ENCODE measurements at places on chromosomes 1 and 21. TPM values are rescaled to one million over a fixed set of nuclear protein-coding genes. Genes with fewer than 3 reads are reported as not detected.

DNA sequence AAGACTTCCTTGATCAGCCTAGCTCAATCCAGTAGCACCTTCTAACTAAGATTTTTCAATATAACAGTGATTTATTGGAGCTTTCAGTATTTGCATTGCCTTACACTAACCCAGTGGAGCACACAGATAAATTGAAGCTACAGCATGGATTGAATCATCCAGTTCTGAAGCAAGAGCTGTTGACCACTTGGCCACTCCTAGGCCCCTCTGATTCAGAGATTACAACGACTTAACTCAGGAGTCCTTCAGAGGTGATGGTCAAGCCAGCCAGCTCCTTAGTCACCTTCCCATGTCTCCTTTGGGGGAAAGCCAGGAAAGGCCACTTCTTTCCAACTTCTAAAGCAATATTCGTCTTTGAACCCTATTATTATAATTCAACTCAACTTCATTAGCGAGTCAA, 151.8 kb downstream of the TENT5C start:
- peaks cover 12% of the 10 kb centered on the region for H3K4me1 ChIP-seq
- no peak overlapping the region for H3K27ac ChIP-seq
- H3K4me3 ChIP-seq = no peak overlapping the region

Gene DBT
- total RNA-seq = 14.0 TPM

DNA sequence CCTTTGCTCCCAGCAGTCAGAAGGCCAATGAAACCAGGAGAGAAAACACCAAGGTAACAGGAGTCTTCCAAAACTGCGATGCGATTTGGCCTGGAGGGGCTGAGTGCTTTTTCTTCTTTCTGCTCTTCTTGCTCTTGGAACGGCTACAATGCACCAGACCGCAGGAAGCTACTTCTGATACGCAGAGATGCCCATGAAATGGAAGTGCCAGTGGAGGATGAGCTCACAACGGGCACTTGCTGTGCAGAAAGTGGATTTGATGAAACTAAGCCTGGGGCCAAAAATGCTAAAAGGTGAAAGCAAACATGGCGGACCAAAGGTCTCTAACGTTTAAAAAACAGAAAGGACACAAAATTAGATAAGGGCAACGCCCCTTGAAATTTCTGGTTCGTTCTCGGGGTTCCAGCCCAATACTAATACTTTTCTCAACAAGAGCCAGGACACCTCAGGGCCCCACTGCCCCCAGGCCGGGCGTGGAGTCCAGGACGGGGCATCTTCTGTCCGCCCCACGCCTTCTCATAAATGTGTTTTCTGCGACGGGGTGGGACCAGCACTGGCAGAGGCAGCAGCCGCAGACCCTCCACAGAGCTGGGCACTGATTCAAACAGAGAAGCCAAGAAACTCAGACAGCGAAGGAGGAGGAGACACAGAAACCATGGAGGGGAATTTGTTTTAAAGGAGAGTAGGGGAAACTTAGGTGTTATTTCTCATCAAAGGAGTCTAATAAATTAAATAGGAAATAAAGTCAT, 101.3 kb downstream of the CRYAA start:
- H3K27ac ChIP-seq = no peak overlapping the region
- DNase-seq = no peak
- H3K27me3 ChIP-seq = peaks cover 5% of the 10 kb centered on the region
- no peaks in the 10 kb centered on the region for H3K36me3 ChIP-seq
- H3K4me3 ChIP-seq = no peak overlapping the region
- no peaks in the 10 kb centered on the region for H3K4me1 ChIP-seq

DNA sequence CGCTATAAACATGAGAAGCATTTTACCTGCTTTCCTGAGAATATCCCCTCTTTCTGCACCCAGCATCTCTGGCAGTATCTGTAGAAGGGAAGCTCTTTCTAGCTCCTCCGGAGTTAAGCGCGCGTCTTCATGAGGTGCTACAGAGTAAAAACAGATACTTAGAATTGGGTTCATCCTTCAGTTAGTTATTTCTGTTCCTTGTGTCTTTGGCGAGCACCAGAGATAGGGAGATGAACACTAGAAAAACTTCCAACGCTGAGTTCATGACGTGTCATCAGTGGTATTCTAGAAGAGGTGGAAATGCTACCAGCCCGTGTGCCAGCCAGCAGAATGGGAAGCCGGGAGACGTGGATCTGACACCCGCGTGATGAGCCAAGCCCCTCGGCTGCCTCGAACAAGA, 2.1 kb downstream of the UTS2 start:
- no peak overlapping the region for H3K27ac ChIP-seq
- H3K4me1 ChIP-seq = no peaks in the 10 kb centered on the region
- H3K36me3 ChIP-seq = no peaks in the 10 kb centered on the region

- no peaks in the 10 kb centered on the region for H3K27me3 ChIP-seq
- peak overlapping the region; percentile 45 for H3K4me3 ChIP-seq
Measured at GRCh38 chr1:206557636-206558473, 50.5 kb downstream of the RASSF5 start.

Gene KRTAP19-1
- total RNA-seq = not detected

DNA sequence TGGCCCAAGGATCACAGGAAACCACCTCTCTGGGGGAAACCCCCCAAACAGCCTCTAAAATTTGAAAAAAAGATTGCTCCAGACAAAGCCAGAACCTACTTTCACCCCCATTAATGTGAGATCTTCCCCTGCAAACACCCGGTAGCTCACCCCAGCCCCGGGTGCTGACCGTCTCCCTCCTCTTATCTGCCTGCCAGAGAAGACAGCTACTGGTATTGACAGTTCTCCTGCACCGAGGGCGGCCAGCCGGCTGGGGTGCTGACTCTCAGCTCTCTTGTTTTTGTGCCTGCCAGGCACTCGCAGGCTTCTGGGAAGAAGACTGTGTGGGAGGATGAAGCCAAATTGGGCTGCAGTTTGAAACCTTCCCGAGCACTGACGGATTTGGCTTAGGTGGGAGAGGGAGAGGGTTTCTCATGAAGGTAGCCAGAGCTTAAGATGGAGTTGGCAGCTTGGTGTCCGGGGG, 48.2 kb downstream of the RASSF5 start:
- DNase-seq = no peak
- H3K27me3 ChIP-seq = no peaks in the 10 kb centered on the region
- H3K4me3 ChIP-seq = no peak overlapping the region
- H3K36me3 ChIP-seq = no peaks in the 10 kb centered on the region
- H3K4me1 ChIP-seq = peaks cover 5% of the 10 kb centered on the region
- H3K27ac ChIP-seq = no peak overlapping the region

GRCh38 chr1:195941314-195941713, 666.9 kb downstream of the KCNT2 start:
- H3K4me3 ChIP-seq = no peak overlapping the region
- H3K36me3 ChIP-seq = no peaks in the 10 kb centered on the region
- H3K4me1 ChIP-seq = no peaks in the 10 kb centered on the region
- H3K27ac ChIP-seq = no peak overlapping the region
- H3K27me3 ChIP-seq = no peaks in the 10 kb centered on the region

- H3K4me3 ChIP-seq = no peak overlapping the region
- no peak overlapping the region for H3K27ac ChIP-seq
- H3K36me3 ChIP-seq = no peaks in the 10 kb centered on the region
- H3K4me1 ChIP-seq = no peaks in the 10 kb centered on the region
- H3K27me3 ChIP-seq = peaks cover 21% of the 10 kb centered on the region
Measured at GRCh38 chr1:20323613-20323920, 32.9 kb downstream of the VWA5B1 start.

- DNase-seq = no peak
- no peaks in the 10 kb centered on the region for H3K4me1 ChIP-seq
- H3K27me3 ChIP-seq = no peaks in the 10 kb centered on the region
- H3K36me3 ChIP-seq = no peaks in the 10 kb centered on the region
Measured at GRCh38 chr1:212186427-212187207, 98.6 kb upstream of the PPP2R5A start.

GRCh38 chr1:7749126-7749525, 22.0 kb upstream of the VAMP3 start:
- DNase-seq = no peak
- peaks cover 10% of the 10 kb centered on the region for H3K36me3 ChIP-seq
- H3K27ac ChIP-seq = no peak overlapping the region
- no peaks in the 10 kb centered on the region for H3K4me1 ChIP-seq

Gene INTS11
- total RNA-seq = 161 TPM

GRCh38 chr1:232883992-232884661, 66.3 kb upstream of the NTPCR start:
- H3K4me3 ChIP-seq = no peak overlapping the region
- H3K36me3 ChIP-seq = no peaks in the 10 kb centered on the region

DNA sequence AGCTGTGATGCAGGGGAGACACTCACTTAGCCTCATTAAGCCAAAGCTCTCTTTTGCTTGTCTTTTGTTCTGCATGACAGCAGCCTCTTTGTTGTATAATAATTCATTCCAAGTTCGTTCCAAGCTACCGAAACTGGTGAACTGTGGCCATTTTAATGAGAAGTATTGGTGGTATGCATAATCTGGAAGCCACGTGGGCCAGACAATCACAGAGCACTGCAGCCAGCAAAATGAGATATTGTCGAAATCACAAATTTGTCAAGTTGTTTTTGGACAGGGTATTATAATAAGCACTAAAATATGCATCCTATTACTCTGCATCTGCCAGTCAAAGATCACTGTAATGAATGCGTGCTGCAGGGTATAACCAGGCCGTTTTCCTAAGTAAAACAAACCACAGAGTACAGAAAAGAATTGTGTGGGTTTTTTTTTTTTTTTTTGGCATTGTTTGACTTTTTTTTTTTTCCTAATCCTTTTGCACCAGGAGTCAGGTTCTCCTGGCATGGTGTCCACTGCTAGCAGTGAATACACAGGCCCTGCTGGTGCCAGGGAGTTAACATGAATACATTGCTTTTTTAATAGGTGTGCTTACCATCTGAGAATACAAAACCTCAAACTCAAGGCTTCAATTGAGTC, 423.9 kb downstream of the PTBP2 start:
- no peak overlapping the region for H3K4me3 ChIP-seq
- H3K27me3 ChIP-seq = no peaks in the 10 kb centered on the region
- no peak overlapping the region for H3K27ac ChIP-seq

GRCh38 chr1:41535716-41536115, 51.2 kb upstream of the EDN2 start:
- H3K27me3 ChIP-seq = no peaks in the 10 kb centered on the region
- no peak overlapping the region for H3K27ac ChIP-seq
- no peak for DNase-seq
- H3K4me1 ChIP-seq = no peaks in the 10 kb centered on the region
- H3K36me3 ChIP-seq = no peaks in the 10 kb centered on the region
- H3K4me3 ChIP-seq = no peak overlapping the region

DNA sequence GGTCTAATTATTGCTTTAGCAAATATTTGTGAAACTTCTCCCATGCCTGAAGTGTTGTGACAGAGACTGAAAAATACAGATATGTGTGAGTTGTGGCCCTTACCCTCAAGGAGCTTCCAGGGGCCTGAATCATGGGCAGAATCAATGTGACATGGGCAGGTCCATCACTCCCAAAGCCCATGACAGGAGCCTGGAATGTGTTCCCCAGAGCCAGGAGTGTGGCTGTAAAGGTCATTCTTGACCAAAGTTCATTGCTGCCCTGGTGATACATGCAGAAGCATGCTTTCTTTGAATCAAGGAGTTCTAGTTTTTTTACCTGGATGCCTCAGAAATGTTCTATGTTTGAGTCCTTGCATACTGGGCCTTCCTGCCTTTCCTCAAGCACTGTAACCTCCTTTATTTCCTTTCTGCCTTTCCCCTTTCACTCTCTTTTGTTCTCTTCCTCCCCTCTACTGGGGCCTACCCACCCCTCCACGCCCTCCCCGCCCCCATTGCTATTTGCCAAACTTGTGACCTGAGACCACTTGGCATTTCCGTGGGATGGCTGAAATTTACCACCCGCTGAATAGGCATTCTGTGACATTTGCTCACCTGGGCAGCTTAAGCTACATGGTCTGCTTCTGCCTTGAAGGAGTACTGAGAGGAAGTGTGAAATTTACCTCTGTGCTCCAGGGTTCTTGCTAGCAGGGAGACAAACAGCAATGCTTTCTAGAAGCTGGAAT, 19.7 kb downstream of the PBX1 start:
- H3K4me3 ChIP-seq = no peak overlapping the region
- no peak overlapping the region for H3K27ac ChIP-seq

GRCh38 chr1:243244432-243244841, 10.6 kb downstream of the CEP170 start:
- no peaks in the 10 kb centered on the region for H3K4me1 ChIP-seq
- H3K36me3 ChIP-seq = no peaks in the 10 kb centered on the region
- no peak for DNase-seq
- H3K27ac ChIP-seq = no peak overlapping the region
- H3K4me3 ChIP-seq = no peak overlapping the region

GRCh38 chr1:63950023-63950422, 176.2 kb downstream of the ROR1 start:
- H3K27me3 ChIP-seq = no peaks in the 10 kb centered on the region
- no peak overlapping the region for H3K27ac ChIP-seq
- DNase-seq = no peak
- H3K4me1 ChIP-seq = 0 out of 2 replicates have a peak, but pooled peaks cover 3% of the 10 kb centered on the region

DNA sequence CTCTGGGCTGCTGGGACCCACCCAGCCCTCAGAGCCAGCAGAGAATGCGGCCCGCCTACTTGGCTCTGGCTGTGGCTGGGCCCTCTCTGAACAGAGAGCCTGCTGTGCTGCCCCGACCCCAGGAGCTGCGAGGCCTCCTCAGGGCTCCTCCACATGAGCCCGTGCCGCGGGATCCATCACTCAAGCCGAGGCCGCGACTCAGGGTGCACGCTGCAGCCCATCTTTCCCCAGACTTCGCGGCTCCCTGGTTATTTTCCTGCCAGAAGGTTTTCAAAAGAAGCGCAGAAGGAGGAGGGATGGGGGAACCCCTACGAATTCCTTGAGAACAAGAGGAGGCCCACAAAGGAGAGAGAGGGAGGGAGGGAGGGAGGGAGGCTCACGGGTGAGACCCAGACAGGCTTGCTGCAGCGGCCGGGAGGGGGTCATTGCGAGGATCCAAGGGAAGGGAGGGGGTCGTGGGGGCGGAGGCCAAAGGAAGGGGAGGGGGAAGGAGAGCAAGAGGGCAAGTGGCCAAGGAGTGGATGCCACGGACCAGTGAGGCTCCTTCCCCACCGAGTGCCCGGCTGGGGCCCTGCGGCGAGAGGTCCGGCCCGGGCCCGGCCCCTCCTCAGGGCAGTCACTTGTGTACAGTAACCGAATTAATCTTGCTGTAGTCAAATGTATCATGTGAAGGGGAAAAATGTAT, 146.8 kb downstream of the CASZ1 start:
- no peaks in the 10 kb centered on the region for H3K36me3 ChIP-seq
- no peak for DNase-seq
- H3K27ac ChIP-seq = no peak overlapping the region
- no peaks in the 10 kb centered on the region for H3K4me1 ChIP-seq
- no peak overlapping the region for H3K4me3 ChIP-seq
- no peaks in the 10 kb centered on the region for H3K27me3 ChIP-seq

Gene NIBAN1
- total RNA-seq = 10.3 TPM

DNA sequence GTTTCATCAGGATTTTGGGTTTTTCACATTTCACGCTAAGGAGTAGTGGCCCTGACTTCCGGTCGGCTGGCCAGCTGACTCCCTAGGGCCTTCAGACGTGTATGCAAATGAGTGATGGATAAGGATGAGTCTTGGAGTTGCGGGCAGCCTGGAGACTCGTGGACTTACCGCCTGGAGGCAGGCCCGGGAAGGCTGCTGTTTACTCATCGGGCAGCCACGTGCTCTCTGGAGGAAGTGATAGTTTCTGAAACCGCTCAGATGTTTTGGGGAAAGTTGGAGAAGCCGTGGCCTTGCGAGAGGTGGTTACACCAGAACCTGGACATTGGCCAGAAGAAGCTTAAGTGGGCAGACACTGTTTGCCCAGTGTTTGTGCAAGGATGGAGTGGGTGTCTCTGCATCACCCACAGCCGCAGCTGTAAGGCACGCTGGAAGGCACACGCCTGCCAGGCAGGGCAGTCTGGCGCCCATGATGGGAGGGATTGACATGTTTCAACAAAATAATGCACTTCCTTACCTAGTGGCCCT, 23.1 kb upstream of the TNFRSF1B start:
- no peak overlapping the region for H3K4me3 ChIP-seq
- peaks cover 25% of the 10 kb centered on the region for H3K4me1 ChIP-seq
- H3K27ac ChIP-seq = no peak overlapping the region
- no peaks in the 10 kb centered on the region for H3K36me3 ChIP-seq
- no peak for DNase-seq
- H3K27me3 ChIP-seq = no peaks in the 10 kb centered on the region

All from HCT116 (cell line).